ENCODE measurements at places on chromosomes 3 and 15. TPM values are rescaled to one million over a fixed set of nuclear protein-coding genes. Genes with fewer than 3 reads are reported as not detected.

Gene FBXL22
- total RNA-seq, result 0.28 TPM

Gene BCL2A1
- 4.5 TPM for total RNA-seq

Gene CD200
- 1.1 TPM for total RNA-seq

Gene BFSP2
- not detected for total RNA-seq

Gene TIMP4
- total RNA-seq, result 0.56 TPM

Gene AMIGO3
- total RNA-seq, result not detected

Gene SLC6A11
- not detected for total RNA-seq

- no peak overlapping the region for H3K4me3 ChIP-seq
- H3K27ac ChIP-seq, result peak overlapping the region; percentile 9
- peaks cover 17% of the 10 kb centered on the region for H3K36me3 ChIP-seq
- no peaks in the 10 kb centered on the region for H3K27me3 ChIP-seq
Measured at GRCh38 chr3:97957617-97958311, 14.5 kb downstream of the RIOX2 start.

DNA sequence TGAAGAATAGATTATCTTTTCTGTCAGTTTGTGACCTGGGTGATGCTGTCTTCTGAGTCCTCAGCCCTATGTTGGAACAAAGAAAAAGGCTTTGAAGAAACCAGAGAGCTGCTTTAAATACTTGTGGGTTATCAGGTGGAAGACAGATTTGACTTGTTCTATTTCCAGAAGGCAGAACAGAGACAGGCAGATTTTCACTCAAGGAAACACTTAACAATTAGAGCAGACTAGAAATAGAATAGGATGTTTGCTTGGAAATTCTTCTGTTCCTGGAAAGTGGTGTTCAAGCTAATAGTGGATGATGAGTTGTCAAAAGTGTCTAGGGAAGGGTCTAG, 219.4 kb downstream of the UBE2E2 start:
- H3K4me1 ChIP-seq, result no peaks in the 10 kb centered on the region
- no peak for DNase-seq
- no peak overlapping the region for H3K4me3 ChIP-seq
- H3K27me3 ChIP-seq, result no peaks in the 10 kb centered on the region
- H3K36me3 ChIP-seq, result no peaks in the 10 kb centered on the region

DNA sequence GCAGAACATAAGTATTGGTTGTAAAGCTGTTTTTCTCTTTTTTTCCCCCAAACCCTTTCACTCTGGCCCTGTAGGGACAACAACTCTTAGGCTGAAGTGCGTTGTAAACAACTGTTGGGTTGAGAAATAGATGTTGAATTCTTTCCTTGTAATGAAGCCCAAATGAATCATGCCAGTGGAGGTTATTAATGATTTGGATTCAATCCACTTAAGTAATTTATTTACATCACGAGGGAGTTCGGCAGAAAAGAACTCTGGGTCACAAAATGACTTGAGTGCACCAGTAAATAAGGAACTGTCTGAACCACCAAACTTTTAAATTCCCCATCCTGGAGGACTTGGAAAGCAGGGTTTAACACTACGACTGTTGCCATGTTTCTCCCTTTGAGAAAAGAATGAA, 218.9 kb downstream of the PDZRN3 start:
- H3K36me3 ChIP-seq, result peaks cover 8% of the 10 kb centered on the region
- H3K4me1 ChIP-seq, result peaks cover 26% of the 10 kb centered on the region
- peak overlapping the region; percentile 76 for H3K27ac ChIP-seq
- H3K4me3 ChIP-seq, result no peak overlapping the region

GRCh38 chr3:30605706-30606300, 598 bp upstream of the TGFBR2 start:
- H3K36me3 ChIP-seq, result no peaks in the 10 kb centered on the region
- H3K4me1 ChIP-seq, result peaks cover 6% of the 10 kb centered on the region
- no peak for DNase-seq
- peak overlapping the region; percentile 10 for H3K27ac ChIP-seq

DNA sequence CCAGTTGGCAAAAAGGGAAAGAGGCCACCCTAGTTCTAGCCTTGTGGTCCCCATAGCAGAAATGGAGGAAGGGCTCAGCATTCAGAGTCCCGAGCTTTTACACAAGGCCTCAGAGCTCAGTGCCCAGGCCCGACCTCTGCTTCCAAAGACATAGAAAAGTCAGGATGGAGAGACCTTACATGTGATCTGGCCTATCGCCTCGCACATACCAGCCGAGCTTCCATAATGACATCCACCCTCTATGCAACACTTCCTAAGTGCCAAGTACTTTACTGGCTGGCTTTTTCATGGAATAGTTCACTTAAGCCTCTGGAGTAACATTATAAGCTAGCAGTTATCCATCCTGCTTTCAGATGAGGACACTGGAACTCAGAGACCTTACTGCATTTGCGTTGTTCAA, 275.9 kb downstream of the FAM43A start:
- no peaks in the 10 kb centered on the region for H3K36me3 ChIP-seq
- no peaks in the 10 kb centered on the region for H3K4me1 ChIP-seq
- DNase-seq, result no peak
- H3K4me3 ChIP-seq, result no peak overlapping the region
